ENCODE measurements at places on chromosomes 2 and 18.
A peak's percentile ranks its signal among the peaks of the same experiment; 100 is the strongest.

DNA sequence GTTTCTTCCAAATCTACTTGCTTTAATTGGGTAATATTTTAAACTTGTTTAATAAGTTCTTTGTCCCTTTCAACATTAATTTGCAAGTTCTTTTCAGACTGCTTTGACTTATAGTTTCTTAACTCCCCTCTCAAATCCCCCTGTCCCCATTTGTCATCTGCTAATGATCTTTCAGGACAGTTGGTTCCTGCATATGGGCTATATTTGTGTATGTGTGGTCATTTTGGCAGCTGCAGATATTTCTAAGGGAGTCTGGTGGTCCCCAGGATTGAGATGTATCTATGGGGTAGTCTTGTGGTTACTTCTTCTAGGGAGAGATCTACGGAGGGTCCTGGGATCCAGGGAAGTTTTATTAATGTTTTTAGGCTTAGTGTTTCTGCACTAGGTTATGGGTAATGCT, 120.6 kb upstream of the SP3 start:
- DNase-seq, result no peak

DNA sequence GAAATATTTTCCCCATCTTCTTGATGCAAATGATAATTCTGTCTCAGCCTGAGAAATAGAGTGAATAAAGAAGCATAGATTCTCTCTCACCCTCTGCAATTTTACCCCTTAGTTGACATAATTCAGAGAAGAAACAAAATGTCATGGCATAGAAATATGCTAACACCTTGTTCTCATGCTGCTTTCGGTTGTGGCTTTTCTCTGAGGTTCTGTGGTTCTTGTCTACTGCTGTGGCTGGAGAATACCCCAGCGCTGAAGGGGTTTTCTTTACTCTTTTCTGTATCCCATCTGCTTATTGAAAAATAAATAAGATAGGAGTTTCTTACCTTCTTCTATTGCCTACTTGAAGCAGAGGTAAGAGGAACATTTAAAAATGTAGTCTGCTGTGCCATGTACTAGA, 15.4 kb upstream of the RAB27B start:
- DNase-seq, result no peak

GRCh38 chr2:174792309-174793025, 28.2 kb upstream of the CHRNA1 start:
- no peak for DNase-seq

DNA sequence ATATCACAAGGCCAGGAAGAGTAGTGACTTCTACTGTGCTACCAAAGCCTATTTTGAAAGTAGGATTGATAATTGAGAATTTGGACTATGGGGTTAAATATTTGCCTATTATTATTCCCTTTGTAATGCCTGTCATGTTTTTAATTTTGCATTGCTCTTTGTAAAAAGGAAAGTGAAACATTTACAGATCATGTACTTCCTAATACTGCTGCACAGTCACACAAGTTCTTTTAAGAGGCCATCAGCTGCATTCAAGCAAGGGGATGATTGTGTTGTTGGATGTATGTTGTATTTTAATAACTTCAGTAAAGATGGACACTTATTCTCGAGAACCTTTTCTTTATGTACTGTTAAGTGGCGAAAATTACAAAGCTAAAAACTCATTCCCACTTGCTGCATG, 70.1 kb downstream of the PLEKHA3 start:
- DNase-seq, result no peak

GRCh38 chr2:98914713-98915580, 21.1 kb downstream of the CRACDL start:
- DNase-seq, result no peak

DNA sequence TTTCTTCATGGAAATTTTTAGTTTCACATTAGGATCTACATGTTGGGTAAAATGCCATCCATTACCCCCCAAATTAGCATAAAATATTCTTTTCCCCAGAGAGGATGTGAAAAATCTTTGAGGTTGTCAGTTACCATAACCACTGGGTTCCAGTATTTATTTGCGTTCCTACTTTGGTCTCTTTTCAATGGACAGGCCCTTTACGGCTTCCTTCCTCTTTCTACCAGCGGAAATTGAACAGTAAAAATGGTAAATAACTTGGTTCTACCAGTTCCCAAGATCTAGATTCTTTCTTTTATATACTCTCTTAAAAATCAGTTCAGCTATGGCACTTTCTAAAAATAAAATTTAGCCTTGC, 169.2 kb upstream of the APCDD1 start:
- DNase-seq, result no peak

DNA sequence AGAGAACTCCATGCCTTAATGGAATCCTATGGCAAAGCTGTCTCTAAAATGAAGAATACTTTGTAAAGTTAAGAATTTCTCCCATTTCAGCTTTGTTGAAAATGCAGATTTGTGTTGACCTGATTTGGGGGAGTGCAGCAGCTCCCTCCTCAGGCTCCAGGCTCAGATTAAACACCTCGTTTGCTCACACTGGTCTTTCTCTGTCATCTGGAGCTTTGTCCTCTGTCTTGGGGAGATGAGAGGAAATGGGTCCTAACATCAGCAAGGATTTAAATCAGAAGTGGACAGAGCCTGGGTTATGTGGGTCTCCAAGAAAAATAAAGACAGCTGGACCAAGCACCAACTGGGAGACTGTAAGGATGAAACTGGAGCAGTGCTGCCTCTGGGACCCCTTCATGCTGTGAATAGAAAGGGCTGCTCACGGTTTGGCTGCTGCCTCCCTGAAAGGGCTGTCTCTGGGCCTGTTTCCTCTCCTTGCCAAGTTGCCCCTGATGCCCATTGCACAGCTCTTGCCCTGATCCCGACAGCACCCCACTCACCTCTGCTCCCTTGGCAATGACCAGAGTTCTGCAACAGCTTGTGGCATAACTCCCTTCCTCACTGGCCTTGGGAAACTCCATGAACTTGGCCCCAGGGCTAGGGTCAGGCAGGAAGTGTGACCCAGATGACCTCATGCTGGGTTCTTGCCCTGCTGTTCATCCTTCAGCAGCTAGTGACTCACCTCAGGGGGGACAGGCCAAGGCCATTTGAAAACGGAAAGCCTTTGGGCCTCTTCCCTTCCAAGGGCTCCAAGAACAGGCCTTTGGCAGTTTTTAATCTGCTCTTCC, 197.2 kb downstream of the CYP26B1 start:
- DNase-seq, result peak; percentile 39

GRCh38 chr2:225616372-225616771, 216.9 kb downstream of the NYAP2 start:
- no peak for DNase-seq

- DNase-seq, result no peak
Observed at GRCh38 chr18:1994471-1994870, 576.8 kb downstream of the METTL4 start.

- no peak for DNase-seq
Observed at GRCh38 chr2:105765415-105766299, 20.9 kb downstream of the NCK2 start.

GRCh38 chr2:127678991-127679390, 3.7 kb upstream of the LIMS2 start:
- no peak for DNase-seq

DNA sequence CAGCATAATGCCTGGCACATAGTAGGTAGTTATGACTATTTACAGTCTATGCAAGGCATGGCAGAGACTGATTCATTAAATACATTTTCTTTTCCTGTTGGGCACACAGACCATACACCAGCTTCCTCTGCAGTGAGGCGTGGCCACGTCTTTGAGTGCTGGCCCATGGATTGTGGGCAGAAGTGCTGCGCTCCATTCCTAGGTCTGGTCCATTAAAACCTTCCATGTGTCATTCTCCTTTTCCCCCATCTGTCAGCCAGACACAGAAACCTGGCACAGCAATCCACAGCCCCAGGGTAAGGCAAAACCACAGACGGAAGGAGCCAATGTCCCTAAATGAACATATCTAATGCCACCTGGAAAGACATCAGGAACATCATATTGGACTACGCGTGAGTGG, 141.9 kb downstream of the TTC32 start:
- no peak for DNase-seq

- DNase-seq, result no peak
Observed at GRCh38 chr2:232861353-232861752, 8.7 kb upstream of the SNORC start.

DNA sequence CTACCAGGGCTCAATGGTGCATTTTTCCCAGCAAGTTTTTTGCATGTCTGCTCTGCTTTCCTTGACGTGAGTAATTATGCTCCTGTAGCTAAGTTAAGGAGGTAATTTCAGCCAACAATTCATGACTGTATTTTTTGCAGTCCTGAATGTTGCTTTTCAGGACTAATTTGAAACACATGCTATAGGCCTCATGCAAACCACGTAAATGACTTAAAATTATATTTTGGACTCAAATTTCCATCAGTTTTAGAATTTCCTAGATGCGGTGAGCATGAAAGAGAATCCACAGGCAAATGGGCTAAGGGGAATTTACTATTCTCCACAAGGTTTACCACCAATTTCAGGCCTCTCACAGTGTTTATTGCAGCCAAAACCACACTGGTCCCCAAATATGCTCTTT, 589.9 kb upstream of the LRRTM1 start:
- no peak for DNase-seq

GRCh38 chr2:215019521-215020145, 118.8 kb downstream of the ABCA12 start:
- no peak for DNase-seq

GRCh38 chr2:11684894-11685460, 15.0 kb upstream of the NTSR2 start:
- no peak for DNase-seq

GRCh38 chr2:172561270-172561669, 5.4 kb downstream of the PDK1 start:
- DNase-seq, result no peak

DNA sequence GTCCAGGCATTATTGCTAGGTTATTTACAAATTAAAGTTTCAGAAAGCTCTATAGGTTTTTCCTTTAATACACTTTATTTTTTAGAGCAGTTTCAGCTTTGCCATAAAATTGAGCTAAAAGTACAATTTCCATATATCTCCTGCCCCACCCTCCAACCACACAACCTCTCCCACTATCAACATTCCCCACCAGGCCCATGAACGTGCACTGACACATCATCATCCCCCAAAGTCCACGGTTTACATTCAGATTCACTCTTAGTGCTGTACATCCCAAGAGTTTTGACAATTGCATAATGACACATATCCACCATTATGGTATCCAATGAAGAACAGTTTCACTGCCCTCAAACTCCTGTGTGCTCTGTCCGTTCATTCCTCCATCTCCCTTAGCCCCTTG, 139.4 kb downstream of the NBAS start:
- no peak for DNase-seq

DNA sequence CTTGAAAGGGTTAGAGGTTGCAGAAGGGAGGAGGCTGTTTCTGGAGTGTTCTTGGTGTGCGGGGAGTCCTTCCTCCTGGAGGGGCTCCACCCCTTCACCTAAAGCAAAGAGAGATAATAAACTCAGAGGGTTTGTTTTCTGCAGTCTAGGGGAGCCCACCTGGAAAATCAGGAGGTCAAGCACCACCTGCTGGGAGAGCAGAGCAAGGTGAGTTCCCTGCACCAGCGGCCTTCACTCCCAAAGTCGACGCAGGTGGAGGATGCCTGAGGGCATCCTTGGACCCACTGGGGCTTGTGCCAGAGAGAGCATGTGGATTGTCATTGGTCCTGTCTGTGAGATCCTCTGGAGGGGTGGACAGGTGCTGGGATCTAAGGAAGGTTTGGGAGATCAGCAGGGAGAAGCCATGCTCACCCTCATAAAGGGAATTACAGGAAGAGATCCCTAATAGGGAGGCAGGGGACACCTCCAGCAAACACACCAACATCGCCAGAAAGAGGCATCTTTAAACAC, 116.7 kb downstream of the KCNF1 start:
- no peak for DNase-seq

DNA sequence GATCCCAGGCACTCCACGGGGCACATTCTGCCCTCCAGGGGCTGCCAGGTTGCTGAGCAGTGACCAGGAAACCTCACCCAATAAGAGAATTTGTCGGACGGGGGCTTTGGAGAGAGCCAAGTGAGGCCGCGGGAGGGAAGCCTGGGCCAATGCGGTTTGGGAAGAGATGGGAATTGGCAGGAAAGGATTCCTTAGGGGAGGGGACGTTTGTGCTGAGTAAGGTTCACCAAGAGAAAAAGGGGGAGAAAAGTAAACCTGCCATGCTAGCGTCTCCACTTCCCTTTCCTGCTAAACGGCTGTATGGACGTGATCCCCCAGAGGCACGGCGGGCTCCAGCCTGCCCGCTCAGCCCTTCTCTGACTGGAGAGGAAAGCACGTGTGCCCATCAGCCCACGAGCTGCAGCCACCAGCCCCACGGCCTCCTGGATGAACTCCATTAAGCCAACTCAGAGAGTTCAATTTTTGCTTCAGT, 194.4 kb upstream of the ID2 start:
- DNase-seq, result no peak

GRCh38 chr2:27527182-27527581, 30.5 kb downstream of the GCKR start:
- DNase-seq, result no peak

DNA sequence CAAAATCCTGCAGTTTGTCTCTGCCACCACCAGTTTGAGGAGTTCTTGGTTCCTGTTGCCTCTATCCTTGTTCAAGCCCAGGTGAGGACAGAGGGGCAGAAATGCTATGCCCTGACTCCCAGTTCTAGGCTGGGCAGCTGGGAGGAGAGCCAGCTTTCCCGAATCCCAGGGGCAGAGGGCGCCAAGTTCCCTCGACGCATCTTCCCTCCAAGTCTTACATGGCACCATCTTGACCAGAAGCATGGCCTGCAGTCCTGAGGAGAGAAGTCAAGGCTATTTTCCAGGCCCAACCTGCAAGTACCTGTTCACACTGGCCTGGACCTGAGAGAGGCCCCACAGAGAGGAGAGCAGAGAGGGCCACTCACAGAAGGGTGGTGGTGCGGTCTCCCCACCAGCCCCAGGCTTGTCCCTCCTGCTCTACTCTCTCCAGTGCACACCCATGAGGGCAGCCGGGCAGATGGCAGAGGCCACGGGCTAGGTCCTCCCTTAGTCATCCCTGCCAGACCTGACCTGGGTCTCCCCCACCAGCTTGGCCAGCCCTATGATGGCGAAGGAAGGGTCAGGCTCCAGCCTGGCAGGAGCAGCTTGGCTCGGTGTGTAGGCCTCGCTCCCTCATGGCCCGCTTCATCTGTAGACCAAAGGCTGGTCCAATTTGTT, 115.7 kb upstream of the MSTN start:
- DNase-seq, result no peak

DNA sequence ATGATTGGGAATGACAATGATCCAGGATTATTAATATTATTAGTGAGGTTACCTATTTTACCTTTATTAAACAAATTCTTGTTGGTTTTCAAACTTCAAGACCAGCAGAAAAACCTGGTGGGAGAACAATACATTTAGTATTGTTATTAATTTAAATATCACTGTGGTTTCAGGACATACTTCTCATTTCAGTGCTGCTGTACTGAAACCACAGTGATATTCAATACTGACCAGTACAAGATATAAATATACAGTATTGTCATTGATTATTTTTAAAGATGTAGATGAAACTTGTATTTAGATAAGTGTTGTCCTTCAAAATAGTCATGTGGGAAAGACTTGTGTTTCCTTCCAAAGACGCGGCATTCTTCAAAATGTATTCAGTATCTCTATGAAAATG, 1047.3 kb upstream of the CELF4 start:
- DNase-seq, result no peak

- DNase-seq, result no peak
Observed at GRCh38 chr2:109194620-109194937, 65.6 kb downstream of the SH3RF3 start.

Data from RKO (cell line).